ENCODE measurements at places on chromosomes 5 and 9.

GRCh38 chr5:80346055-80346454 is 26.3 kb downstream of the SPZ1 start:
- DNase-seq, result no peak

GRCh38 chr9:128685636-128686489 is 3.2 kb upstream of the SET start:
- peak; percentile 48 for DNase-seq

GRCh38 chr9:36328798-36329411 is 70.7 kb upstream of the GNE start:
- DNase-seq, result no peak

DNA sequence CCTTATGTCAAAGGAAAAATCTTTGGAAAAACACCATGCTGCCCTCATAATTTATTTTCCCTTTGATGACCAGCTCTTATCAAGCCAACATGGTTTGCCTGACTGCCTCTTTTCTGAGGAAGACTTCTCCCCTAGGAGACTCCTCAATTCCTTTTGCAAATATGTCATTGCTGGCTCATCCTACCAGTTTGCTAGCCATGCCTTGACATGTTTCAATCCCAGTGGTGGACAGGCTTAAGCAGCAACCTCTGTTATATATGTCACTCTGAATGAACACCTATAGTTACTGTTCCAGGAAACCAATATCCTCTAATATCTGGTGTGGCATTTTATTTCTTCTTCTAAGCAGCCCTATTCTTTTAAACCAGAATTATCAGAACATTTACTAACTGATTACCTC is 615.8 kb downstream of the HTR1A start:
- no peak for DNase-seq

DNA sequence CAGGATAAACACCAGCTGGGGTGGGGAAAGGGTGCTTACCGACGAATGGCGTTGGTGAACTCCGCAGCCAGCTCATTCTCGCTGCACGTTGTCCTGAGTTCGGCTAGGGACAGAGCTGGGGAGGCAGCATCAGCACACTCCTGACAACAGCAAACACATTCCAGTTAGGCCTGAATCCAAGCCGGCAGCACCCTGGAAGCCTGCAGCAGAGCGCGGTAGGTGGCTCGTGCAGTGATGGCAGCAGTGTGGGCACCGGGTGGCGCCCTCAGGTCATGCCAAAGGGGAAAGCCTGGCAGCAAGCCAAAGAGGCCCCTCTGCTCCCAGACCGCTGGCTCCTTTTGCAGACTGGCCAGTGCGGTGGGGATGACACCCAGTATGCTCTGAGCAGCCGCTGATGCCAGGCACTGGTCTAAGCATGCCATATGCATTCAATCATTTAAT is 66.9 kb downstream of the DCP2 start:
- DNase-seq, result peak; percentile 19

DNA sequence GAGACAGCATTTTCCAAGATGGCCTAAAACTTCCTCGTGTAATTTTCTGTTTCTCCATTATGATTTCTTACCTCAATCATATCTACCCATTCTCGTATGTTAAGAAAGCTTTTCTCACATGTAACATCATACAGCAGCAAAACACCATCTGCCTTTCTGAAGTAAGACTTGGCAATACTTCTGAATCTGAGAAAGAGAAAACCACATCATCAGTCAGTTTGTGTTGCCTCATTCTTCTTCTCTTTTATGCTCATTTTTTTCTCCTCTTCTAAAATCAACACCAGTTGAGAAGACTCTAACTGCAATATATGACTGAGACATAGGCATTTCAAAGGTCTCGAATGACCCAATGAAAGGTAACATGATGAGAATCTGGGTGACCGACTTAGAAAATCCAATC is 66.0 kb downstream of the RASEF start:
- DNase-seq, result no peak

Measured in left lung (tissue), 14 donors.